ENCODE measurements at places on chromosomes 1 and 21.

DNA sequence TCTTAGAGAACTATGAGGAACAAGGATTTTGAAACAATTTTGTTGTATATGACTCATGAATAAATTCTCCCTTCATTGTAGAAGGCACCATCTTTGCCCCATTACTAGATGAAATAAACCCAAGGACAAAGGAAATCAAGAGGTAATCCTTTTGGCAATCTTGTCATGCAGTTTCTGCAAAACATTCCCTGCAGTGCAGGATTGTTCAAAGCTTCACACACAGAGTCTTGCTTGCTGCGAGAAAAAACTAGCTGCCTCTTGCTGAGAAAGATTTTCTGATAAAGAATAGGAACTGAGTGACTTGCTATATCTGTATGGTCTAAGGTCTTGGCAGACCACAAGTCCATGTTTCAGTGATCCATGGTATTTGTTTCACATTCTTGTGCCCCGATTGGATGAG is 657.4 kb upstream of the ADGRL4 start:
- no peak for DNase-seq

DNA sequence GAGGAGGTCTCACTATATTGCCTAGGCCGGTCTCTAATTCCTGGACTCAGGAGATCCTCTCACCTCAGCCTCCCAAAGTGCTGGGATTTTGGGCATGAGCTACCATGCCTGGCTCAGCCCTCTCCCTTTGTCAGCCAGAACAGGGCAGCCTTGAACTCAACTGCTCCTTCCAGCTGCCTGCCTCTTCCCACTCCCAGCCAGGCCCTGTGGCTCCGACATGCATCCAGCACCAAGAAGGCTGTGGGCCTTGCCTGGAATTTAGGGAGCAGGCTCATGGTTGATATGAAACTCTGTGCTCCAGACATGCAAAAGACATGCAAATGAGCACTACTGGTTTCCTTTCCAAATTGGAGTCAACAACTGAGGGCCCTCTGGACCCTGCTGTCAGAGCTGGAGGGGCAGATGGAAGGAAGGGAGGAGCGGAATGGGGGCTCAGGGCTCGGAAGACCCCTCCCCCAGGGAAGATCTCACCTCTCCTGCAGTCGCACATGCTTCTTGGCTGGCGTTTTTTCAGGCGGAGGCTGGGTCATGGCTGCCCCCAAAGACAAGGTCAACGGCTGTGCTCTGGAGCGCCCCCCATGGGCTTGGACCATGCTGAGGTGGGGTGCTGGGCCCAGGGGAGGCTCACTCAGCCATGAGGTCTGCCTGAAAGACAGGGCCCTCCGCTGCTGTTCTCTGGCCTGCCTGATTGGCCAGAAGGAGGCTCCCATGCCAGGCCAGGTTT is 1.4 kb downstream of the PTPN7 start:
- DNase-seq, result no peak

GRCh38 chr21:28496517-28496916 is 496.2 kb downstream of the LTN1 start:
- DNase-seq, result no peak

- DNase-seq, result no peak
Observed at GRCh38 chr1:174204697-174205308, 45.5 kb downstream of the RABGAP1L start.

GRCh38 chr1:18347559-18347958 is 133.2 kb upstream of the KLHDC7A start:
- DNase-seq, result no peak

- no peak for DNase-seq
Observed at GRCh38 chr1:112840631-112841624, 115.1 kb downstream of the SLC16A1 start.

GRCh38 chr1:93712741-93713140 is 31.1 kb upstream of the BCAR3 start:
- DNase-seq, result no peak

DNA sequence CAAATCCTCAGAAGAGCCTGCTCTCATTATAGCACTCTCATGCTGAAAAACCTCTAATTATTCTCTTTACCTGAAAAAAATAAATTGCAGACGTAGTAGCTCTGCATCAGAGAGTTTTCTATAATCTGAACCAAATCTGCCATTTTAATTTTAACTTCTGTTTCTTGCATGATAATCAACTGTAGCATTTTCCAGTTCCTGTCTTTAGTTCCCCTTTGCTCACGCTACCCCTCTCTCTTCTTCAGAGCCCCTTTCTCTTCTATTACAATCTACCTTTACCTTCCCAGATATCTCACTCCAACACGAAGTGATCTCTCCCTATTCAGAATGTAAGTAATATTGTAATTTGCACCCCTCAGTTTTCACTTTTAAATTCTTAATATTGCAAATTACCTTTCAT is 31.4 kb downstream of the FMO1 start:
- no peak for DNase-seq

- DNase-seq, result no peak
Observed at GRCh38 chr1:170967042-170967910, 31.9 kb downstream of the MROH9 start.

DNA sequence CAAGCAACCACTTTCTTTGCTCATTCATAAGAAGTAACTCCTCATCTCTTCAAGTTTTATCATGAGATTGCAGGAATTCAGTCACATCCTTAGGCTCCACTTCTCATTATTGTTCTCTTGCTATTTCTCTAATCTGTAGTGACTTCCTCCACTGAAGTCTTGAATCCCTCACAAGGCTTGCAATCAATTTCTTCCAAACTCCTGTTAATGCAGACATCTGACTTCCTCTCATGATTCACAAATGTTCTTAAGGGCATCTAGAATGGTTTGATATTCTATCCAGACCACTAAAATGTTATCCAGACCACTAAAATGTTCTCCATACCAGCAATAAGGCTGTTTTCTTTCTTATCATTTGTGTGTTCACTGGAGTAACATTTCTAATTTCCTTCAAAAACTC is 528.1 kb downstream of the DPYD start:
- DNase-seq, result no peak

DNA sequence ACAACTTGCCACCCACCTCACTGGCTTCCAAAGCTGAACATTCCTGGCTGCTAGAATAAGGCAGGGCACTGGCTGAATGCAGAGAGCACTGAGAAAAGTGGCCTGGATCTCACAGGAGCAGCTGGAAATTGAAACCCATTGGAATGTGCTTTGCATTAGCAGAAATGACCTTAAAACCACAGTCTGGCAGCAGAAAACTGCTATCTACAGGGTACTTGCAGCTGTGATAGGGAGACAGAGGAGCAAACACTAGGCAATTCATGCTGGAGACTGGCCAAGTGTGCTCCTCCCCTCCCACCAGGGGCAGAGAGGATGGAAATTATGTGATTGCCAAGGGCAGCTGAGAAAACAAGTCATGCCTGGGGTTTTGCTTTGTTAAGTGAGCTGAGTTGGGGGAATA is 47.2 kb downstream of the HSD3B1 start:
- DNase-seq, result no peak

GRCh38 chr1:203287109-203287893 is 18.0 kb upstream of the BTG2 start:
- no peak for DNase-seq

DNA sequence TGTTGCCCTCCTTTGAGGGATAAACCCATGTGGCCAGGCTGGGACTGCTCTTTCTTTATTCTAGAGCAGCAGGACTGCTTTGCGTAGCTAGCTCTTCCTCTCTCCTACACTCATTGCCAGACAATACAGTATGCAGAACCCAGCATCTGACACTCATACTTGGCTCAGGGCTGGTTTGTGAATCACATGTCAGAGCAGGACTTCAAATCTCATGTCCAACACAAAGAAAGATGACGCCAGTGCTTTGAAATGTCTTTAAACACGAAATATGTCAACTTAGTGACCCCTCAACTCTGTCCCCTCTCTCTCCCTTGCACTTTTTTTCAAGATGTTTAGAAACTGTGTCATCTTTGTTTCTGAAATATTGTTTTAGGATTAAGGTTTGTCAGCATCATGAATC is 135.0 kb downstream of the TGFB2 start:
- DNase-seq, result peak; percentile 86

GRCh38 chr1:233261206-233261605 is 34.3 kb downstream of the PCNX2 start:
- no peak for DNase-seq

DNA sequence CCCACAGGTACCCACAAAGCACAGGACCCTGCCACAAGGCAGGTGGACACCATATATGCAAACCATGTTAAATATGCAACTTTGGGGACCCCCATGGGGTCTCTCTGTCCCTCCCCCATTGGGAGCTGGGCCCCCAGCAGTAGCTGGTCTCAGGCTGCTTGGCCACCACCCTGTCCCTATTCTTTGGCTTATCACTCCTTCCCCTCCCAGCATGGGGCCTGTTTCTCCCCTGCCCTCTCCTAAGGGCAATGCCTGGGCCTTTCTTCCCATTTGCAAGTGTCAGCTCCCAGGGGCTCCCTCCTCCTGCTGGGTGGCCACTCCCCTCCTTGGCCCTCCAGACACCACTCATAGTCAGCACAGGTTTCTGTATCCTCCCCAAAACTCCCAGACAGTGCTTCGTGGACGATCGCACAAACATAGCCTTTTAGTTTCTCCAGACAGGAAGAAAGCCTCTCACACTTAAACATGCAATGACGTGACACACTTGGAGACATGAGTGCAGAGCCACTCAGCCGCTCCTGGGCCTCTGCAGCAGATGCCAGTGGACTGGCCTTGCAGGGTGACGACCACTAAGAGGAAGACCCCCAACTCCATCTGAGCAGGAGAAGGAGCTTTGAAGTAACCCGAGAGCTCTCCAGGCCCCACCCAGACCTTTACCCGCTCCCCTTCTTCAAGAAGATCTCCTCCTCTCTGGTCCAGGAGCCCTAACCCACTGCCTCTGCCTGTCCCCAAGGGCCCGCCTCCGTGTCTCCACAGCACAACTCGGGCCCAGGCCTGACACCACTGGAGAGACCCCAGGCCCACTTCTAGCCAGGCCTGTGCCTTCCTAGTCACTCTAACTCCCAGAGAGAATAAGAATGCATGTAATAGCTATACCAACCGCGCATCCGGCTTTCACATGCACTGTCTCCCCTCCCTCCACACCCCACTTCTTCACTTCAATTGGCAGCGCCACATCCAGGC is 22.9 kb downstream of the CITED4 start:
- DNase-seq, result no peak

- DNase-seq, result no peak
Observed at GRCh38 chr21:29704719-29705118, 235.1 kb downstream of the GRIK1 start.

- DNase-seq, result no peak
Observed at GRCh38 chr1:217921126-217921904, 290.2 kb downstream of the SPATA17 start.

GRCh38 chr1:14571810-14572767 is 26.4 kb upstream of the KAZN start:
- no peak for DNase-seq

DNA sequence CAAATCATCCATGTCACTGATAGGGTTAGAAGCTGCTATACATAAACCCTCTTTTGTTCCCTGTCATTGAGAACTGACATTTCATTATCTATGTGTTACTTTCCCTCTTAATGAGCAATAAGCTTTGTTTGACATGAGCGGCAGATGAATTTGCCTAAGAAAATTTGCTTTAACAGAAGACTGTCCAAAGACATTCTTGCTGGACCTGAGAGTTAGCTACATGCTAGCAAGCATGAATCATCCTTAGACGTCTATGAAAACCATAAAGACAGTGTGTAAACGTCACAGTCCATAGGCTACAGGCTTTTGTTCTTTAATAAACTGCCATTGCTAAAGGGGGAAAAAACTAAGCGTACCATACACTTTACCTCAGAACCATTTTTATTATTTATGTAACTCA is 73.1 kb downstream of the TNFSF4 start:
- DNase-seq, result no peak

- no peak for DNase-seq
Observed at GRCh38 chr1:156608981-156609380, 7.7 kb upstream of the GPATCH4 start.

DNA sequence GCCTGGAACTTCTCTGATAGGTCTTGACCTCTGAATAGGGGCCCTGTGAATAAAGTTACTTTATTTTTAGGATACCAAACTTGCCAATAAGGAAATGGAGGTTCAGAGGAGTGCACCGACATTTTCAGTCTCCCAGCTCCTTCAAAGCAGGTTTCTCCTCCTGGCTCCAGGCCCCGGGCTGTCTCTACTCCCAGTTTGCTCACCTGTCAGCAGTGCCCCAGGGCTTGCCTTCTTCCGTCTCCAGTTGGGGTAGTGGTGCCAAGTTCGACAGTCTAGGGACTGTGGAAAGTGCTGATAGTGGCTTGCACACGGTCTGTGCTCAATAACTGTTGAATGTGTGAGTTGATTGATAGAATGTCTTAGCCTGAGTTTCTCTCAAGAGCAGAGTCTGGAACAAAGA is 149.2 kb downstream of the ACTL8 start:
- no peak for DNase-seq

DNA sequence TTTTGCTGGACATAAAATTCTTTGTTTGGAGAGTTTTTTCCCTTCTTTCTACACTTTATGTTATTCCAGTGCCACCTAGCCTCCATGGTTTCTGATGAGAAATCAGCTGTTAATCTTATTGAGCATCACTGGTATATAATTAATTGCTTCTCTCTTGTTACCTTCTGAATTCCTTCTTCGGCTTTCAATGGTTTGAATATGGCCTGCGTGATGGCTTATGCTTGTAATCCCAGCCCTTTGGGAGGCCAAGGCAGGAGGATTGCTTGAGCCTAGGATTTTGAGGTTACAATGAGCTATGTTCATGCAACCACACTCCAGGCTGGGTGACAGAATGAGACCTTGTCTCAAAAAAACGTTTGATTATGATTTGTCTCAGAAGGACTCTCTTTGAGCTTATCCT is 13.0 kb upstream of the CNIH4 start:
- no peak for DNase-seq

- no peak for DNase-seq
Observed at GRCh38 chr1:152768847-152769533, 6.0 kb upstream of the LCE1F start.

DNA sequence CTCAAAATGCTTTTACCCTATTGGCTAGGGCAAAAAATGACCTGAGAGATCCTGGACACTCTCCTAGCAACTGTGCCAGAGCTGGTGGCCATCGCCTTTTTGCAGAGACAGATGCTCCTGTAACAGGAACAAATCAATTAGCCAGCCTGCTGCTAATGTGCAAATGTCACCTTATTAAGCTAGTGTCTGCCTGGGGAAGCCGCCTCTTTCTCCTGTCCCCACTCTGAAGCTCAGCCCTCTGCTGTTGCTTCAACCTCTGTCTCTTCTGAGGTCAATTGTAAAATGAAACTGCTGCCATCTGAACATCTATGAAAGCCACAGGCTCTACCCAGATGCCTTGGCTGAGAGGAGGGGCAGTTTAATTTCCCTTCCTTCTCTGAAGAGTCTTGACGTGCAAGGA is 85.5 kb upstream of the CACNA1E start:
- no peak for DNase-seq

- DNase-seq, result no peak
Observed at GRCh38 chr1:212926372-212926771, 24.0 kb upstream of the VASH2 start.

GRCh38 chr1:175935166-175935565 is 191.8 kb upstream of the TNR start:
- DNase-seq, result peak; percentile 51

DNA sequence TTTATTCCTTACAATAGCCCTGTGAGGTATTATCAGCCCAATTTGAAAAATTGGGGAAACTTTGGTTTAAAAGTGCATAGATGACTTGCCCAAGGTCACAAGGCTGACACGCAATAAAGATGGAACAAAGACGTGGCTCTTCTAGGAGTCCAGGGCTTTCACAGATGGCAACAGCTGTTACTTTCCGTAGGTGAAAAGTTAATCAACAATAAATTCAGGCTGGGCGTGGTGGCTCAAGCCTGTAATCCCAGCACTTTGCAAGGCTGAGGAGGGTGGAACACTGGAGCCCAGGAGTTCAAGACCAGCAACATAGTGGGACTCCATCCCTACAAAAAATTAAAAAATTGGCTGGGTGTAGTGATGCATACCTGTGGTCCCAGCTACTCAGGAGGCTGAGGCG is 87.8 kb upstream of the ATF3 start:
- DNase-seq, result no peak
